ENCODE measurements at places on chromosomes 7 and 10.

DNA sequence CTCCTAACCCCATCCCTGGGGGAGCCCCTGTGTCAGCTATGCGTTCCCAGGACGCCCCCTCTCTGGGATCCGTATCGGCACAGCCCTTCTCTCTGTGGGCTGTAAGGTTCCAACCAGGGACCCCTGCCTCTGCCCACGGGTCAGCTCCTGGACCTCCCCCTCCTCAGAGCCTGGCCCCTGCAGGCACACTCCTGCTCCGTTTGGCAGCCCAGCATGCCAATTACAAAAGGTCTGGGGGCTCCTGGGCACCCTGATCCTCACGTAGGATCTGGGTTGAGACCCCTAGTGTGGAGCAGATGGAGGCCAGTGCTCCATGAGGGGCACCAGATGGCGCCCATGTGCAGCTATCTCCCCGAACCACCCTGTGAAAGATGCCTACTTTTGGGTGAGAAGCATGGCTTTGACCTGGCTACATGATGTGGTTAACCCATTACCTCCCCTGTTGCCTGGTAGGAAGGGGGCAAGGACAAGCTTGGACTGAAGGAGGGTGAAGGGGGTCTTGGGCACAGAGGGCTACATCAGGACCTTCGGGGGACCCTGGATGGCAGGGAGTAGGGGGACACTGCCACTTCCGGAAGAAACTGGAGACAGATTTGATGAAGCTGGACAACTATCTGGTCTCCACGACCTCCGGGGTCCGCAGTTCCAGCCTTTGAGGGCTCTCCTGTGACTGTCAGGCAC is 9.0 kb downstream of the TACR2 start:
- DNase-seq, result no peak

GRCh38 chr7:116843378-116843777 is 19.0 kb upstream of the CAPZA2 start:
- DNase-seq, result no peak

GRCh38 chr10:97542169-97543024 is 30.2 kb upstream of the ANKRD2 start:
- peak; percentile 18 for DNase-seq

- no peak for DNase-seq
These were observed 241.7 kb upstream of the NEBL start for GRCh38 chr10:21138769-21139340.

GRCh38 chr10:5631936-5632335 is 34.5 kb downstream of the ASB13 start:
- DNase-seq, result no peak

DNA sequence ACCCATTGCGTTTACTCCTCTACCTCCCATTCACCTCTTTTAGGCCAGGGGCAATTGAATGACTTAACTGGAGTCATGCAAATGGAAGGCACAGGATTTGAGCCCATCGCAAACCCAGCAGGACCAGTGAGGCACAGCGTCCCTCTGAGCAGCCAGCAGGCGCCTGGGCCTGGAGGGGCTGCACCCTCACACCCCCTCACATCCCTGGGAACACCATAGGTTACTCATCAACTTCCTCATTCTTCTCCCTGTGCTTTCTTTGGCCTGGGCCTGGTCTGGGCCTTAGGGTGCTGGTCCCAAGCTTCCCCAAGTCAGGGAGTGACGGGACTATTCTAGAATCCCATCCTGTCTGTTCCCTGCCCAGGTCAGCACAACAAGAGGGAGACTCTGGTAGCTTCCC is 169.4 kb upstream of the EEPD1 start:
- no peak for DNase-seq

- DNase-seq, result no peak
These were observed 320.7 kb downstream of the GPR37 start for GRCh38 chr7:124444696-124445480.

GRCh38 chr7:23346316-23346715 is 47.2 kb downstream of the MALSU1 start:
- no peak for DNase-seq

DNA sequence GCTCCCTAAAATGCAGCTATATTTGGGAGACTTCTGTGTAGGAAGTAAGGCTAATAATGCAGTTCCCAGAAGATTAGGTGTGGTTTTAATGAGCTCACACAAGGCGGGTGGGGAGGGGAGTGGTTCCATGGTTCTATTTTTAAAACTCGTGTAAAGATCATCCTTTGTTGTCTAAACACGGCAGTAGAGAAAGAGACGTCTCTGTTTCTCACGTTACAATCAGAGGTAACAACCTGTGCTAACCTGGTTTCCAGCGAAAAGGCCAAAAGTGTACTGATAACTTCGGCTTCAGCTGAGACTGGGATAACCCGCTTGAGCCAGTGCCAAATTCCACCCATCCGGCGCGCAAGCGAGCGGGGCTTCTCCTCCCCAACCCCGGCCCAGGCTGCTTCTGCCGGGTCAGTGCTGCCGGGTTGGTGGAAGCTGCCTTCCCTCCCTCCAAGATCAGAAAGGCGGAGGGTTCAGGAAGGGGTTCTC is 2.5 kb upstream of the MAP3K8 start:
- no peak for DNase-seq

GRCh38 chr10:7053195-7053594 is 357.6 kb downstream of the SFMBT2 start:
- DNase-seq, result no peak

DNA sequence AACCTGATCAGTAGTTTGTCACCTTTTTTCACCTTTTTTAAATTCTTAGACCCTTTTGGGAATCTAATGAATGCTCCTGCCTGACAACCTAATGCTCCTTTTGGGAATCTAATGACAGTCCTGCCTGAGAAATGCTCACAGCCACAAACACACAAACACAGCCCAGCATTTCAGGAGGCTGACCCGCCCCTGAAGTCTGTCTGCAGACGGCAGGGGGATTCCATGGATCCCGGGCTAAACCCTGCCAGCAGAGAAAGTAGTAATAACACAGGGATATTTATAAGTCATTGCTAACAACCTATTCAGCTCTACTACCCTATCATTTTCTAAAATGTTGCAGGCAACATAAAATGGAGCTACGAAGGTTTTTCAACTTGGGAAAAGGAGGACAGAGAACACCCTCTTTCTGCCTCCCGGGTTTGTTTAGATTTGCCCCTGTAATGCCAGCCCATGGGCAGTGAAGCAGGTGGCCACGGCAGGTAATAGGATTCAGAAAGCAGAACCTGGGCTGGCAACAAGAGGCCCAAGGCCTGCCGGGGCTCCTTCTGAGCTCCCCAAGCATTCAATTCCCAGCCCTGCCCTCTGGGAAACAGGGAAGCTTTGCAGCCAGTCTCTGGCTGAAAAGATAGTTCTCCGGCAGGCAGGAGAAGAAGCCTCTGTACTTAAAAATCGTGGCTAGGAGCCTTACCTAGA is 65.2 kb downstream of the CREB3L2 start:
- DNase-seq, result no peak
